ENCODE measurements at places on chromosomes 6 and 20.

- DNase-seq, result no peak
Measured at GRCh38 chr20:346640-347316, at the start of gene NRSN2. Gene NRSN2 (plus strand): TSS chr20:347111. CDS start chr20:349644, 2,533 bp downstream.

DNA sequence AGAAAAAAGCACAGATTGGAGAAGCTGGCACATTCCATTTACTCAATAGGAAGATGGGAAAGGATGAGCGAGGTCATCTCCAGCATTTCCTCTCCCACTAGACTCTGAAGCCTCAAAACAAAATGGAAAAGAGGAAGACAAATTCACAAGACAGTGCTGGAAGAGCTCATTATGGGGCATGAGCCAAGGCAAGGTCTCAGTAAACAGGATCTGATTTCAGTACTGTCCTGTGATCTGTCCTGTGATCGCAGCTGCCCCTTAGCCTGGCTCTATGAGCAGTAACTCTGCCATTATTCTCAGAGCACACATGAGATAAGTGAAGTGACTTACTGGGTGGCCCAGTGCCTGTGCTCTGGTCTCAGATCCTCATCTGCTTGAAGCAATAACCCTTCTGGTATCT, 68.1 kb upstream of the SLC4A11 start:
- DNase-seq, result no peak

DNA sequence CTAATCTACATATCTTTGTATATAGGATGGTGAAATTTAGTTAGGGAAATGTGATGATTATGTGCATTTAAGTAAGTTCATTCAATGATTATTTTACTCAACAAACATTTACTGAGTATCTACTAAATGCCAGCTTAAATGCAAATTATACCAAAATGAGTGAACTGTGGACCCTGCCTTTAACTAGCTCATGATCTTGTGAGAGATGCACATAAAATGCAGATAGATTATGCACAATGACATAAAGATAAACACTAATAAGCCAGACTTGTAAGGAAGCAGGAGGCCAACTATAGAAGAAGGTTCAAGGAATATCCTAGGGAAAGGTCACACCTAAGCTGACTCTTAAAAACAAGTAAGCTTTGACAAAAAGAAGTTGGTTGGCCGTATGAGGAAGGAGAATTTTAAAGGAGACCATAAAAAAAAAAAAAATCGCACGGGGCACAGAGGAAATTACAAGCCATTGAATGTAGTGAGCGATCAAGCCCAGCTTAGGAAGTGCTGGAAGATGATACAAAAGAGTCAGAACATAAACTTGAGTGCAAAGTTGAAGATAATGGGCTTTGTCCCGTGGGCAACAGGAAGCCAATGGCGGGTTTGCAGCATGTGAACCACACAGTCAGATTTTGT, 107.9 kb downstream of the NRSN1 start:
- no peak for DNase-seq

DNA sequence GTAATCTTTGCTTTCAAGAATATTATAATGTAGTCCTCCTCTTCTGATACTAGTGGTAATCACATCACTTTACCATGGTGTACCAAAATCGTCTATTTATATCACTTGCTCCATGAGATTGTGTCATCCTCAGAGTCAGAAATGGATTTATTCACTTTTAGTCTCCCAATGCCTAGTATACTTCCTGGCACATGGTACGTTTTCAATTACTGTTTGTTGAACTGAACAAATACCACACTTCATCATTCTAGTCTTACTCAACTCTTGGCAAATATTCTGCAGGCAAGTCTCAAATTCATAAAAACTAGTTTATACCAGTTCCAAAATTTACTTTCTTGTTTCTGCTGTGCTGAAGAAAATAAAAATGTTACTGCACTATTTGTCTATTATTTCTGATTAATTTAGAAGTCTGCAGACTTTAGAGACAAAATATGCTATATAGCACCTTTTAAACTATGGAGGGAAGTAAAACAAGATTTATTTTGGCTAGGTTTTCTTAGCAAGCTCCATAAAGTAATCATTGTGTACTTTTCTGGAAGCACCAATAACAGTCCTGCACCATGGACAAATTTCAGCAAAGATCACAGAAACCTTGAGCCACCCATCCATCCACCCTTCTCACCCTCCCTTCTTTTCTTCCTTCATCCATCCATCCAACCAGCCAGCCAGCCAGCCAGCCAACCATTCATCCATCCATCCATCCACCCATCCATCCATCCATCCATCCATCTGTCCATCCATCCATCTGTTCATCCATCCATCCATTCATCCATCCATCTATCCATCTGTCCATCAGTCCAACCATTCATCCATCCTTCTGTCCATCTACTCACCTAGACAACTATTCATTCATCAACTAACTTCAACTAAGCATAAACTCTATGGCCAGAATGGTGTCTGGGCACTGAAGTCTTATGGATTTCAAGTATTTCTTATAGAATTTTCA, 102.1 kb upstream of the STMND1 start:
- DNase-seq, result no peak

DNA sequence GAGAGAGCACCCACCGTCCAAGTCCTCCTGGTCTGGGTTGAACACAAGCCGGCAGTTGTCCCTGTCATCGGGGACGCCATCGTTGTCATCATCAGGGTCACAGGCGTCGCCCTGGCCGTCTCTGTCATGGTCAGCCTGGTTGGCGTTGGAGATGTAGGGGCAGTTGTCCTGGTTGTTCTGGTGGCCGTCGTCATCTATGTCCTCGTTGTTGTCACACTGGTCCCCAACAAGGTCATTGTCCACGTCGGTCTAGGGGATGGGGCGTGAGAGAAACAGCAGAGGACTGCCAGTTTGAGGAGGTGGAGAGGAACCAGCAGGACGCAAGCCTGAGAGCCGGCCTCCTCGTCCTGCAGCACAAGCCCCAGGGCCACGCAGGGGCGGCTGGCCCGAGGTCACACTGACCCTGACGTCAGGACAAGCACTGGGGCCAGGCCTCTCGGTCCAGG, 28.5 kb downstream of the THBS2 start:
- no peak for DNase-seq

DNA sequence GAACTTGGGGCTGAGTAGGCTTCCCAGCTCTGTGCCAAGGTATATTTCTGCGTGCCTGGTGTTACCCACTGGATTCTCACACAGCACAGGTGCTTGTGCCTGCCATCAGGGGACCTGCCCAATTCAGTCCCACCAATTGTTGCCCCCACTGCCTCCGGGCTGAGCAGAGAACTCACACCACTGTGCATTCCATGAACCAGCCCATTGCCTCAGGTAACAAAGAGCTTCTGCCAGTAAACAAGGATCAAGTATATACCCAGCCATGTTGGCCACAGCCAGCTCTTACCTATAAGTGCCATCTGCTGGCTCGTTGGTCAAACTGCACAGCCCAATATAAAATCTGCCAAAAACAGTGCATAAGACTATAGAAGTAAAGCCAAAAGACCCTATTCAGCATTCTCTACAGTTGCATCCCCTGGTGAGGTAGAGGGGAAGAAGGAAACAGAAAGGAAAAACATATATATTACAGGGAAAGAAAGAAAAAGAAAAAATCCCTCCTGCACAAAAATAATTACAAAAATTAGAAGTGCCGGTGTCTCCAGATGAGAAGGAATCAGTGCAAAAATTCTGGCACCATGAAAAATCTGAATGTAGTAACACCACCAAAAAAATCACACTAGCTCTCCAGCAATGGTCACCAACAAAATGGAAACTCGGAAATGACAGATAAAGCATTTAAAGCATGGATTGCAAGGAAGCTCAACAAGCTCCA, 241.4 kb downstream of the IBTK start:
- no peak for DNase-seq

DNA sequence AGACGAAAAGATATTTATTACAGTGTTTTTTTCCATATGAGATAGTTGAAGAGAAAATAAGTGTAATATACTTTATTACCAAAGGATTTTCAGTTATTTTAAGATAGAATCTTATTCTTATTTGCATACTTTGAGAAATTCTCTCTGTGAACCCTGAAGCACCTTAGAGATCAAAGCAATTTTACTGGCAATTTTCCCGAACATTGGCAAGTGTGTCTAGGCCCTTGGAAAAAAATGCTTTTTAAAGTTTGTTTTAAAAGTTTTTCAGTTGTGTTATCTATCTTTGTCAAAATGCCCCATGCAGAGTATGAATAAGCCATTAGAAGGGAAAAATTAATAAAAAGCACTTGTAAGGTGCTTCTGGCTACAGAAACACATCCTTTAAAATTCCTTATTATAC, 276.8 kb upstream of the HSF2 start:
- no peak for DNase-seq

DNA sequence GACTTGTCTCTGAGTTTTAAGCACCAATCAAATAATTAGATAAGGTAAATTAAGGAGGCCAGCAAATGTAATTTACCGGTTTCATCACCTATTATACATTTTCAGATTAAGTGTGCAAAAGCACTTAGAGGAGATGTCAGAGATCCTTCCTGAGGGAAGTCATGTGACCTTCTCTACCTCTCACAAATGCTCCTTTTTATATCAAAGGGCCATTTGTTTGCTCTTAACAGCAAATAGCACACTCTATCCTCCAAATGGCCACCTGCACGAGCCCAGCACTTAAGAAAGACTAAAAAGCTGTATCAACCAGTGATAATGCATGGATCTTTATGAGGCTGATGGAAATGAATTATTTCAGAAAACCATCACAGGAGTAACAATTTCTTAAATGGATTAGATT, 149.4 kb downstream of the ELOVL4 start:
- DNase-seq, result no peak

- no peak for DNase-seq
Measured at GRCh38 chr6:168916576-168917211, 337.0 kb downstream of the THBS2 start.

- no peak for DNase-seq
Measured at GRCh38 chr20:58010666-58011065, 217.8 kb downstream of the ANKRD60 start.

DNA sequence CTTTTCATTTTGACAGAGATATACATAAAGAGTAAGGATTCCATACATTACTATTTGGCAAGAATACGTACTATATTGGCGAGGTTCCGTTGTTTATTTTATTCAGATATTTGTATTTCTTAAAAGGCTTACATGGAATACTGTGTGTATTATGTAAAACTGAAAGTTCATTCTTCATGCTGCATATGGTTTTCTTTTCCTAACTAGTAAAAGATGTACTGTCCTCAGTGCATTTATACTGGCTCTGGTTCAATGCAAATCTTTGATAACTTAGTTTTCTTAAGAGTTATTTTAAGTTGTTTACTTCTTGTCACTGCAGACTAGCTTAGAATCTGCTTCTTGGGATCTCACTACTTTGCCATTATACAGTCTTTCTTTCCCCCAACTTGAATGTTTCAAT, 42.0 kb downstream of the ADGRB3 start:
- no peak for DNase-seq

GRCh38 chr6:158476389-158476788, 83.5 kb upstream of the TMEM181 start:
- no peak for DNase-seq

DNA sequence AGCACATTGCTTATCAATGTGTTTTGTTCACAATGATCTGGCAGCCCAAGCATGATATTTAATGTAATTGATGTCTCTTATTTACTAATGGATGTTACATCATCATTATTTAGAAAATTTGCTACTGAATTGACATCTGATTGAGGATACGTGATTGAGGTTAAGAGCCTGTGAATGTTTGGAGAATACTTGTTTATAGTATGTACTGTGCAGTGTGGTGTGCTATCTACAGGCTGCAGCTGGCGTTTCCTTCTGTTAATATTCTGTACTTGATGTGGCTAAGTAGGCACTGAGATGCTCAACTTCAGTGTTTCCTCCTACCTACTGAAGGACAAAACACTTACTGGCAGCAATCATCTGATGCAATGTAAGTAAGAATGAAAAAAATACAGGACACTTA, 709.6 kb upstream of the FLRT3 start:
- DNase-seq, result no peak

DNA sequence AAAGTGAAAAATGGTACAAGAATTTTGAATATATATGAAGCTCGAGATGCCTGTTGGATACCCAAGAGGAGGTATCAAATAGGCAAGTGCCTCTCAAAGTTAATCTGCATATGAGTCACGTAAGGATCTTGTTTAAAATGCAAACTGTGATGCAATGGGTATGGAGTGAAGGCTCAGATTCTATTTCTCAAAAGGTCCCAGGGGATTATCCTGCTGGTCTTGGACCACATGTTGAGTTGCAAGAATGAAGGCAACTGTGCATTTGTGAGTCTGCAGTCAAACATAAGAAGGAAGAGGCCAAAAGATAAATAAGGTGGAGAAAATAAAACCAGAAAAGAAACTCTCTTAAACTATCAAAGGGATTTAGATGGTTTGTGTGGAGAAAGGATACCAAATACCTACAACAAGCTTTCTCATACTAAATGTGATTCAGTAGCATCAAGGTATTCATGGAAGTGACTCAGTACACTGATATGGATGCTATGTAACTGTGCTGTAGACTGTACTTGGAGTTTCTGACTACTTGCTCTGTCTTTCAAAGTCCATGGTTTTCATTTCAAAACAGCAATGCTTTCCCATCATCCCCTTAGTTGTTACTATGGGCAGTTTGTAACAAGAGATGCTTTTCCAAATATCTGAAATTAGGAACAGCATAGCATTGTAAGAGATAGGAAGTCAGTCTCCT, 106.3 kb downstream of the GFRAL start:
- DNase-seq, result no peak

GRCh38 chr6:39558591-39559190, 166.5 kb downstream of the KIF6 start:
- no peak for DNase-seq

GRCh38 chr6:43698584-43699349, 11.2 kb upstream of the MRPS18A start:
- DNase-seq, result no peak

GRCh38 chr20:62225820-62226635, 6.0 kb upstream of the HRH3 start:
- DNase-seq, result no peak

DNA sequence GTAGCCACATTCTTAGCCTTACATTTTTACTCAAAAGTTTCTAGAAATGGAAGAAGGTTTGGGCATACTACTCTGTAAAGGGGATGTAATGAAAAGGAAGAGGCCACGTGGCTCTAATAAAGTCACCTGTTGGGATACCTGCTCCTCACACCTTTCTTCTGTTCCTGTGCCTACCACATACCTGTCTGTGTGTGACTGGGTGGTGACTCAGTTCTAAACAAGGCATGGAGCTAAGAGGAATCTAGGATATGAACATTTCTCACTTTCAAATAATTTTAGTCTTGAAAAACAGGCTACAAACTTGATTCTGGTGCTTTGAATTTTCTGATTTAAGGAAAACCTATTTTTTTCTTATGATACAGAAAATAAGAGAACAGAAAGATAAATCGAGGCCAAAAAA, 363.6 kb downstream of the RFPL4B start:
- DNase-seq, result no peak

- no peak for DNase-seq
Measured at GRCh38 chr20:39021748-39022147, 59.6 kb downstream of the DHX35 start.

GRCh38 chr6:86682297-86682696, 255.0 kb upstream of the HTR1E start:
- DNase-seq, result no peak

- no peak for DNase-seq
Measured at GRCh38 chr6:73569121-73569520, 48.3 kb upstream of the EEF1A1 start.

- no peak for DNase-seq
Measured at GRCh38 chr20:2165871-2166270, 64.2 kb downstream of the STK35 start.
